ENCODE measurements at places on chromosomes 5 and 9.
A peak's percentile ranks its signal among the peaks of the same experiment; 100 is the strongest.

GRCh38 chr5:156984064-156984463 is 21.0 kb upstream of the TIMD4 start:
- DNase-seq, result no peak

DNA sequence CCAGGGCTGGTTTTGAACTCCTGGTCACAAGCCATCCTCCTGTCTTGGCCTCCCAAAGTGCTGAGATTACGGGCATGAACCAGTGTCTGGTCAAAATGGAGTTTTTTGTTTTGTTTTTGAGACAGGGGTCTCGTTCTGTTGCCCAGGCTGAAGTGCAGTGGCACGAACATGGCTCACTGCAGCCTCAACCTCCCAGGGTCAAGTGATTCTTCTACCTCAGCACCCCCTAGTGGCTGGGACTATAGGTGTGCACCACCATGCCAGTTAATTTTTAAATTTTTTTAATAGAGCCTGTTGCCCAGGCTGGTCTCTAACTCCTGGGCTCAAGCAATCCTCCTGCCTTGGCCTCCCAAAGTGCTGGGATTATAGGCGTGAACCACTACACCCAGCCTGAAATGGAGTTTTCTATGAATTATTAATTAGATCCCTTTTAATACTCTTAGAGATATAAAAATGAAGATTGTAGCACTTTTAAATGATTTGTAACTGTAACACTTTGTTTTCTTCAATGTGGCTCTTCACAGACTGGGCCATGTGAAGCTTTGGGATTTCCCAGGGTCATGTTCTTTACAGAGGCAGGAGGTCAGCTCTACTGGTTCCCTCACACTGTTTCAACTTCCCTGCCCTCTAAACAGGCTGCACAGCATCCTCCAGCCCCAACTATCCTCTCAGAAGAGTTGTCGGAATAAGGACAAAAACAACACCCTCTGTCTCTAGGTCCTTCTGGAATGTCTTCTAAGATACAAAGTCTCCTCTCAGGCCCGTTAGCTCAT is 32.7 kb upstream of the SPARC start:
- peak; percentile 71 for DNase-seq

DNA sequence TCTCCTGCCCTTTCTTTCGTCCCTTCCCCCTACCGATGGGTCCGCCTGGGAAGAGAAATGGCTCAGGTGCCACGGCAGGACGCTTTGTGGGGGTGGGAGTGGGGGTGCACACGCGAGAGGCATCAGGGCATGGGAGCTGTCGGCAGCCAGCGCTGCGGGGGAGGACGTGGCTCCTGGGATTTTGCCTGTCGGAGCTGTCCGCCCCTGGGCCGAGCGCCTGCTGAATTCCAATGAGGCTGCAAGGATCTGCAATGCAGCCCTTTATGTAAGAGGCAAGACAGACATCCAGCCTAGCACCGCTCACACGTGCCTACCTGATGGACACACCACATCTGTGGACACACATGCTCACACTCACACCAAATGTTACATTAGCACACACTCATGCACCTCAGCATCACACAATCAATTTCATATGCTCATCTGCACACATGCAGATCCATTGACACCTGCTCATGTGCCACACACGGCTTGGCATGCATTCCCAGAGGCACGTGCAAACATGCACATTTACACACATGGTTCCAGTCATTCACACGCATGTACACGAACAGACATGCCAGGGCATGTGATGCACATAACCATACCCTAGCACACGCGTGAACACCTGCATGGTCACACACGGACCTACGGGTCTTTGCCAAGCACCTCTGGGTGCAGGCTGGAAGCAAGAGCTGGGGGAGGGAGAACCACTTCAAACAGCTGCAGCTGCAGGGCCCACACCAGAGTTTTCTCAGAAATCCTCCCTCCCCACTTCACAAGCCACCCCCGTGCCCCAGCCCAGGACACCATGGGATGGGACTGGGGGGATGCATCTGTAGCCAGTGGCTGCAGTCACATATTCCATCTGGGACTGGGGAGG is 1.4 kb downstream of the GRIN1 start:
- no peak for DNase-seq

DNA sequence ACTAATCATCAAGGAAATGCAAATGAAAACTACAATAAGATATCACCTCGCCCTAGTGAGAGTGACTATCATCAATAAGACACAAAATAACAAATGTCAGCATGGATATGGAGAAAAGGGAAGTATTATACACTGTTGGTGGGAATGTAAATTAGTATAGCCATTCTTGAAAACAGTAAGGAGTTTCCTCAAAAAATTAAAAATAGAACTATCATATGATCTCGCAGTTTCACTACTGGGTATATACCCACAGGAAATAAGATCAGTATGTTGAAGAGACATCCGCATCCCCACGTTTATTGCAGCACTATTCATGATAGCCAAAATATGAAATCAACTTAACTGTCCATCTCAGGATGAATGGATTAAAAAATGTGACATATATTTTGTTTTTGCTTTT is 31.6 kb upstream of the STK32A start:
- no peak for DNase-seq

DNA sequence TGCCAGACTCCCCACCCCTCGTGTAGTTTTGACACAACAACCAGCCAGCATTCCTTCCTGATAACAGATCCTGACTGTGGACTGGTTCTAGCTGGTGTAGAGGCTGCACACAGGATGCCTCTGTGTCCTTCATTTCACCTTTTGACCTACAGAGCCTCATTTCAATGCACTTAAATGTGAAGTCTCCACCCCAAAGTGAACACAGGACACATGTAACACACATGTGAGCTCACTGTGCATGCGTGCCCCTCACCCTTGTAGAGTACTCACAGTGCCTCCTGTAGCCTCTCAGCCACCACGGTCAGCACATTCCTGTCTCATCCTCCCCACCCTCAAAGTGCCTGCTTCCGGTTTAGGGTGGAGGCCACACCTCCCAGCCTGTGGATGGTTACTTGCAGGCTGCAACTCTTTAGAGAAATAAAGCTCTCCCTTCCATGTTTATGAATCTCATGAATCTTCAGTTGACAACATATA is 11.6 kb upstream of the NKD2 start:
- DNase-seq, result peak; percentile 34

- DNase-seq, result no peak
Measured at GRCh38 chr9:1125741-1126140, 75.6 kb downstream of the DMRT2 start.

- no peak for DNase-seq
Measured at GRCh38 chr9:137798901-137799629, 78.5 kb upstream of the CACNA1B start.

DNA sequence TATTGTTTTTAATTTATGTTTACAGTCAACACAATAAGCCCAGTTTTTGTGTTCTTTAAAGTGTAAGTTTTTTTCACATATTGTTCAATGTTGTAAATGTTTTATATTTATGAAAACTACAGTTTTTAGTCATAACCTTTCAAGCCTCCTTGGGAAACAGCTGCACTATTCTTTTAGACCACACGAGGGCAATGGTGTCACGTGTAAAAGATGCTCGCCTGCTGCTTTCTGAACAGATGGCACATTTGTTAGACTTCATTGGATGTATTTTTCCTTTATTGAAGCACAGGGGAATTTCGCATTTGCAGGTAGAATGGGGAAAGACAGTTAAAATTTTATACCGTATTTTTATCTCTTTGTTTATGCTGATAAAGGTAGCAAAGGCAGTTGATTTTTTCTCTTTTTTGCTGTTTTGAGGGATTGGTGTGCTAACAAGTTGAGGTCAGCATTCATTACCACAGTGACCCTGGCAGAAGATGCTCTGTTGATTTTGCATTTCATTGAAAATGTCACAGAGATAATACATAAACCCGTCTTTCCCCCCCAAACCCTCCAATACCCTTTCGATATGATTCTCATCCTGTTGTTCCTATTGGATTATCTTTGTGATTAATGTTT is 59.0 kb downstream of the MAT2B start:
- peak; percentile 77 for DNase-seq

- DNase-seq, result no peak
Measured at GRCh38 chr5:146151970-146152369, 30.5 kb downstream of the LARS1 start.

DNA sequence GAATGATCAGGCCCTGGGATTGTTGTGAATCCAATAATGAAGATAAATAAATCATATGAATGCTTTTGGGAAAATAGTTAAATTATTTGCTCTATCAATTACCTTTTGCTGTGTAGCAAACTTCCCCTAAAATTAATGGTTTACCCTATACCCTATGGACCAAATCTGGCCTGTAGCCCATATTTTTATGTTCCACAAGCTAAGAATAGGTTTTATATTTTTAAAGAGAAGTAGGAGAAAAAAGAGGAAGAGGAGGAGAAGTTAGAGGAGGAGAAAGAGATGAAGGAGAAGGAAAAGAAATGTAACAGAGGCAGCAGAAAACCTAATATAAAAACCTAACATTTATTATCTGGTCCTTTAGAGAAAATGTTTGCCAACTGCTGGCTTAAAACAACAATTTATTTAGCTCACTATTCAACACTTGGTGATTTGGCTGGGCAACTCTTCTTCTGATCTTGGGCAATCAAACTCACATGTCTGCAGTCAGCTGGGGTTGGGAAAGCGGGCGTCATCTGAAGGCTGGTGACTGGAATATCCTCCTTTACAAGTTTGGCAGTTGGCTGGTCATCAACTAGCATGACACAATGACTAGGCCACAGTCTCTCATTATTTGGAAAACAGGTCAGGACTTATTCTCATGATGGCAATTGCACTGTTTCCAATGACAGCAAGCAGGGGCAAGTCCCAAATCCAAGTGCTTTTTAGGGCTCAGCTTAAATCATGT is 522.9 kb downstream of the RASEF start:
- no peak for DNase-seq

GRCh38 chr9:127707766-127708165 is 978 bp downstream of the CFAP157 start:
- no peak for DNase-seq

DNA sequence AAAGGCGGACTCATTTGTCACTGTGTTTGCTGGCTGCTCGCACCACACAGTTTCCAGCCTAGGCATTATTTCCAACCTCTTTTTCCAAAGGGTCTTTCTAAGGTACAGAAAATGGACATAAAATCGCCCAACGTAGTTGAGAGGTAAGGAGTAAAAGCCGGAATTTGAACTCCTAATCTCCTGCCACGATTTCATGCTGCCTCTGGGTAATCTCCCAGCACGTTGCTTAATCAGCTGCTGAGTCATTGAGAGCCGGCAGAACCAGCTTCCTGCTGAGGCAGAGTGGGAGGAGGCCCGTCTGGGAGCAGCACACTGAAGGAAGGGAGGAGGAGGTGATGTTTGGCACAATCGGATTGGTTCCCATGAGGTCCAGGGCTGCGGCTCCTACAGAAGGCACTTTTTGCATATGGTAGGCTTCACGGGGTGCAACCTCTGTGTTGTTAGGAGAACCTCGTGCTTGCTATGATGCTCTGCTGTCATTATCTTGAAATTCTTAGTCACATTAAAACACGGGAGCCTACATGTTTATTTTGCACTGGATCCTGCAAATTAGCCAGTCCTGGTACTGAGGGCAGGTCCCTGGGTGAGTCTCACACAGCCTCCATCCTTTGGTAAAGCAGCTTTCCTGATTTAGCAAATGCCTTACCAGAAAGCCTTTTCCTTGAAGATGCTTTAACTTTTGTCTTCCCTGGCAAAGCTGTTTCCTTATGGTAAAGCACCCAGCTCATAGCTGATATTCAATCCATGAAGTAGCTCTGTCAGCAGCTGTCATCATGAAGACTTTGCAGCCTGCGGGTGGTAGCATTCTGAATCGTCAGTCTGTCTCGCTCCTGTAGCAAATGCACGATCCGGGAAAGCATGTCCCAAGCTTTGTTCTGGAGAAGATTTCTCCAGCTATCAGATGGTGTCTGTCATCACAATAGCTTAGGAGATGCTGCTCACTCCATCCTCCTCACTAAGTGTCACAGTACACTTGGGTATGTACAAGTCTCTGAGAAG is 191.6 kb upstream of the MSX2 start:
- peak; percentile 71 for DNase-seq

DNA sequence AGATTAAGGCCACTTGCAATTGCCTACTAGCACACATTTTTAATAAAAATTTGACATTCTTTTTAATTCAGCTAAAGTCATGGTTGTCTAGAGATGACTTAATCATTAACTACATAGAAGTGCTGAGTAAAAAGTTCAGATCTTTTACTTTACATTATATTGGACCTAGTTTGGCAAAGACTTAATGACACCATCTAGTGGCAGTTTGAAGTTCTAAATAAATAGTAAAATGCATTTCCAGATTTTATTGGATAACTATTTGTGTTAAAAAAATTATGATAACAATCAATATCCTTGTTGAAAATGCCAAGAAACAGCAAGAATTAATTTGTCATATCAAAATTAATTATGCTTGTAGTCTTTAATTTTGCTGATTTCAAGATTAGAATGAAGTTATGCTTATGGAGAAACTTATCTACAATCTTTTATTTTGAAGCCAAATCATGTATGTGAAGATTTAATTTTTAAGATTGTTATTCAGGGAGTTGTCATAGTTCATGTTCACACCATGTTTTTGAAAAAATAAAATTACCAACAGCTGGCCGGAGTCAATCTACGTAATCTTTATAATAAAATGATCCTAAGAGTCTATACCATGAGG is 69.6 kb upstream of the PJA2 start:
- no peak for DNase-seq

DNA sequence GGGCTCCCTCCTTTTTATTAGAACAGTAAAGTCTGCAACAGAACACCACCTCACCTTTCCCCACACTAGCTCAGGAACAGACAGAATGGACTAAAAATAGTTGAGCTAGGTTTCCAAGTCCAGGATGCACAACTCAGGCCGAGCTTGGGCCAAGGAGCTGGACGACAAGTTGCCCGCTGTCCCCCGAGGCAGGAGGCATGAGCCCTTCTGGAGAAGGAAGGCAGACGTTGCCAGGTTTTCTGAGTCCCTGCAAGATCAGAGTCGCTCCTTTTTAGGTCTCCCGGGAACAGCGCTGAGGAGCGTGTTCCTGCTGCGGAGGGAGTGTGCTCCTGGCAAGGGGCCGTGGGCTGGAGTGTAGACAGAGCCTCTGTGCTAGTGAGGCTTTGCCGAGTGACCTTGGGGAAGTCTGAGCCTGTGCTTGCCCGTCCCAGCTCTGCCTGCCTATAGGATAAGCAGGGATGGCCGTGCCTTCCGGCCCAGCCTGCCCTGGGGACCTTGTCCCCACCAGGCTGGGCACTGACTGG is 121.6 kb downstream of the WNK2 start:
- DNase-seq, result no peak

GRCh38 chr5:219460-219863 is 1.3 kb downstream of the SDHA start:
- peak; percentile 34 for DNase-seq

- no peak for DNase-seq
Measured at GRCh38 chr9:113416149-113416721, 5.7 kb downstream of the C9orf43 start.
